ENCODE measurements at places on chromosomes 2 and 18. TPM values are rescaled to one million over a fixed set of nuclear protein-coding genes. Genes with fewer than 3 reads are reported as not detected.
A peak's percentile ranks its signal among the peaks of the same experiment; 100 is the strongest.

- no peak for DNase-seq
These were observed 23.8 kb downstream of the TGOLN2 start for GRCh38 chr2:85303780-85304531.

- DNase-seq, result no peak
These were observed 72.2 kb downstream of the HDAC4 start for GRCh38 chr2:239328351-239329191.

GRCh38 chr2:105769504-105769903 lies 24.8 kb downstream of the NCK2 start:
- no peak for DNase-seq

GRCh38 chr2:217946051-217946450 lies 56.7 kb downstream of the TNS1 start:
- DNase-seq, result peak; percentile 56

Gene RESP18
- not detected for total RNA-seq
